CD4-positive, alpha-beta T cell (primary cell): ENCODE measurements at places on chromosomes 6 and 20.

GRCh38 chr6:149354009-149354408 lies 36.5 kb downstream of the TAB2 start:
- DNase-seq, result no peak

DNA sequence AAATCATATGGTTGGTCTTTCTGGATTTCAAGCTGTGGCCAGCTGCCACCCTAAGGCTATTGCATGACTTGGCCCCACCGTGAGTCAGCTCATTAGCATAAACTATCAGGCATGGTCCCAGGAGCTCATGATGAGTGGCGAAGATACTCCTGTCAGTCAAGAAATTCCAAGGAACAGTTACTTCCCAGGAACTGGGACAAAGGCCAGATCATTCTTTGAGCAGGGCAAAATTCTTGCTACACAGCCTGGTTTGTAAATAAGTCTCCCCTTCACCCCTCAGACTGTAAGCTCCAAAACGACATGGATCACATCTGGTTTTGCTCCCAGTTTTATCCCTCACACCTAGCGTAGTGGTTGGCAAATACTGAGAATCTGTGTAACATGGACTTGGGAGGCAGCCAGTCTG lies 33.0 kb upstream of the KIAA1586 start:
- no peak for DNase-seq

GRCh38 chr6:110738899-110739365 lies 76.3 kb downstream of the CDK19 start:
- DNase-seq, result no peak

DNA sequence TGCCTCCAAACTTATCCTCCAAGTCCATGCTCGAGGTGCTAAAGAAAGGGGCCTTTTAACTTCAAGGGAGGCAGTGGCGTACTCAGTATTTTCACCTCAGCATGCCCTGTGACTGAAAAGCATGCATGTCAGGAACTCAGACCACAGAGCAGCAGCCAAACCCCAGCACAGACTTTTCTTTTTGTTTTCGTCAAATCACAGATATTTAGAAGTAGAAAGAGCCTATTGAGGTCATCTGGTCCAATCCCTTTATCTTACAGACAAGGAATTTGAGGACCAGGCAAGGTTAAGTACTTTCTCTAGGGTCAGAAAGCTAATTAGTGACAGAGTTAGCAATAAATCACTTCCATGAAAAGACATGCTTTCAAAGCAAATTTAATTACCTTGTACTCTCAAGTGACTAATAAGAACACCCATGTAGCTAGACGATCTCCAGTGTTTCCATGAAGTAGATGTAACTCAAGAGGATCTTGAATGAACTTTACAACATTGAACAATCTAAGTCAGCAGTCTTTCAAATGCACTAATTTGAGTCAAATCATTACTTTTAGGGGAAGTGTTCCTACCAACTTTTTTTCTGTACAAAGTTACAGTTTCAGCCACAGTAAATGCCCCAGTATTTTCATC lies 35.9 kb downstream of the MOXD1 start:
- no peak for DNase-seq

- no peak for DNase-seq
Measured at GRCh38 chr6:3770023-3770720, 18.7 kb upstream of the PXDC1 start.

DNA sequence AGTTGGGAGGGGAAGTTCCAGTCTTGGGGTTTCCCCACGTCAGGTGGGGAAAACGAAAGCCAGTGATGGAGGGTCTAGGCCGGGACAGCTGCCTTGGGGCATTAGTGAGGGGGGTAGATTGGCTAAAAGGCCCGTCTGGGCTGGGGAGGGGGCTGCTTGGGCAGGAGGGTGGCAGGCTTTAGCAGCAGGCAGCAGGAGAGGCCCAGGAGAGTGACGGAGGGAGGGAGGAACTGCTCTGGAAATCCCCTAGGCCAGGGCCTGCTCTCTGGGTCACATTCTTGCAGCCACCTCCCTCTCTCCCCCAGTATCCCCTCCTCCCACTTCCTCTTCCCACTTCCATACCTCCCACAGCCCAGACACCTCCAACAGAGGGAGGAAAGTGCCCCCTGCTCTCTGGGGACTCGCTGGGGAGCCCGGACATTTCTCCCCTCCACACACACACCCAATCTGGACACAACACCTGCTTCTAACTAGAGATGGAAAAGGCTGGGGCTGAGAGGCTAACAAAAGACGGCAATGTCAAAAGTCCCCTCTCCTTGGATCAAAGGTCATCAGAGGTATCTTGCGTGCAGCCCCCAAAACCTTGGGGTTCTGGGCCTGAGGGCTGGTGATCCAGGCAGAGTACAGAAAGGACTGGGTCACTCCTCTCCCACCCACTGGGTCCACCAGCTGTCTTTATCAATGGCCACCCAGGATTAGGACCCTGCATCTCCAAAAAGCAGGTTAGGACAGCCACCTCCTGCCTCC lies 1.8 kb downstream of the NFKBIE start:
- no peak for DNase-seq

DNA sequence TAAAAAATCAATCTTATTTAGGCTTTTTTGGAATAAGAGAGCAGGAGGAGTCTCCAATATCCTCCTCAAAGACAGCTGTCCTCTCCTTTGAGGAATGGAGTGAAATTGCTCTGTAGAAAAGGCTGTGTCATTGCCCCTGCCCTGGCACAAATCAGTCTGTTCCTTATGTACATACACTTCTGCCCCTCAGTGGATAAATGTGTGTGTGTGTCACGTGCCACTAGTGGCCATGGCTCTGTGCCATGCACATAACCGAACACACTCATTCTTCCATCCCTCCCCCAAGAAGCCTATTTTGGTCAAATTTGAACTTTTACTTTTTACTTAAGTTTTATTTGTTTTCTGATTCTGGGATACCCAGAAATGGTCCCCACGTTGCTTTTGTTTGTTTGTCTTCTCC lies 49.2 kb downstream of the ANKS1A start:
- DNase-seq, result no peak

- no peak for DNase-seq
Measured at GRCh38 chr6:157459327-157459726, 78.3 kb downstream of the ZDHHC14 start.

GRCh38 chr6:165404697-165405096 lies 95.3 kb upstream of the C6orf118 start:
- DNase-seq, result no peak

GRCh38 chr6:119484598-119484997 lies 135.0 kb upstream of the MAN1A1 start:
- DNase-seq, result no peak

DNA sequence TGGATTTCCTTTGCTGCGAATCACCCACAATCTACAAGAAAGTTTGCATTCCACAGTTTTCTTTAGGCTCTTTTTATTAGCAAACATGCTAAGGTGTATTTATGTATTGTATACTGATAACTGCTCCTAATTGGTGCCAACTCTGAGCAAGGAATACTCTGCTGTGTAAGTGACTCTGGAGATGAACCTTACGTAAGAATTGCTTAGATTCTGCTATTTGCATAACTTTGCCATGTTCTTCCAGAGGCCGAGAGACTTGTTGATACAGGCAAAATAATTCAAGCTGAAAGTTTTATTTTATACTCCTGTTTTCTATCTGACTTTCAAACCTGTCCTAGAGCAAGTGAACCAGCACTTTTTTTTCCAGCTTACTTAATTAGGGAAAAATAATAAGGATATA lies 461.3 kb downstream of the GJA1 start:
- no peak for DNase-seq

- no peak for DNase-seq
Measured at GRCh38 chr6:76518443-76518842, 446.0 kb upstream of the IMPG1 start.

DNA sequence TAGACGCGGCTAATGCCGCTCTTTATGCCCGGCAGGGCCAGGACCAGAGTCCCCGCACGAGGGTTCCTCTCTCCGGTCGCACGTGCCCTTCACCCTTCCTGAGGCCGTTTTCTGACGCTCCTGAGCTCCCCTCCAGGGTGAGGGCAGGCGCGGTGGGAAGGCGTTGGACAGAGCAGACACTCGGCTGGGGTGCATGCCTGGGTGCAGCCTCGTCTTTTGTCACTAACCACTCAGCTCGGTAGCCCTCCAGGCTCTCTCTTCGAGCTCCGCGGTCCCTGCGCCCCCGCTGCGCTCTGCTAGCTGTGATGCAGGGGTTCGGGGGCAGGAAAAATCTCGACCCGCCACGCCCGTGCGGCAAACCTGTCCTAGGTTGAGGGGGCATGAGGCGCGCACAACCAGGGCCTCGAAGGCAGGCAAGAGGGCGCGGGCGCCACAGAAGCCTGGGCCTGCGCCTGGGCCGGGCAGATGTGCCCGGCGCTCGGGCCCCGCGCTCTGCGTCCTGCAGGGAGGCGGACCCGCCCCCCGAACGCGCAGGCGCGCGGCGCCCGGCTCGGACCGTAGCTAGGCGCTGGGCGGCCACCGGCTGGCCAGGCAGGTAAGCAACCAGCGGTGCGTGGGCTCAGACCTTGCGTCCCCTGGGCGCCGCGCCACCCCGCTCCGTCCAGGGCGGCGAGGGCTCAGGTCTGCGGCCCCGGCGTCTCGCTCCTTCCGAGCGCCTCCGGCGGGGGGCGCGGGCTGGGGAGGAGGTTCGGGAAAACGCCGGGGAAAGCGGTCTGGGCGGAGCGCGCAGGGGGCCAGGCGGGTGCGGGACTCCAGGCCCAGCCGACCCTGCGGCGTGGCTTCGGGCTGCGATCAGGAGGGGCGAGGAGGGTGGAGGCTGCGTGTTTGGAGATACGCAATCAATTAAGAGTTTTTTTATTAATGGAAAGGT lies at the start of gene L3MBTL1:
Gene L3MBTL1, plus strand, starts transcription at position 548 of the 931 bp plus-strand sequence. CDS start 5,807 bp downstream, outside the sequence.
- no peak for DNase-seq

- no peak for DNase-seq
Measured at GRCh38 chr6:57313711-57314471, 3.5 kb upstream of the PRIM2 start.

DNA sequence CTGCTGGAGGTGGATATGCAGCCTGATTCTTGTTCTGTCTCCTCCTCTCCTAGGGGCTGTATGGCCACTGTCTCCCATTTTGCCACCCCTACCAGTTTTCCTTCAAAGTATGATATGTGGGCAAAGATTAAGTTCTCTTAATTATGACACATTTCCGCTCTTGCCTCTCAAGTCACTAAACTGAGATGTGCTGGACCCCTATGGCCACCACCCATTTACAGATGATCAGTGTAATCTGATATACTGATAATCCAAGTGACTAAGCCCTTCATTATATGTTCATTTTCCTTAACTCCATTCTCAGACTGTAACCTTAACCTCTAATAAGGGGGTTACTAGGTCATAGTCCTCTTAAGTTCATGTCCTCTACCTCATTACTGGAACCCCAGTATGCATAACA lies 711 bp upstream of the C20orf141 start:
- no peak for DNase-seq

DNA sequence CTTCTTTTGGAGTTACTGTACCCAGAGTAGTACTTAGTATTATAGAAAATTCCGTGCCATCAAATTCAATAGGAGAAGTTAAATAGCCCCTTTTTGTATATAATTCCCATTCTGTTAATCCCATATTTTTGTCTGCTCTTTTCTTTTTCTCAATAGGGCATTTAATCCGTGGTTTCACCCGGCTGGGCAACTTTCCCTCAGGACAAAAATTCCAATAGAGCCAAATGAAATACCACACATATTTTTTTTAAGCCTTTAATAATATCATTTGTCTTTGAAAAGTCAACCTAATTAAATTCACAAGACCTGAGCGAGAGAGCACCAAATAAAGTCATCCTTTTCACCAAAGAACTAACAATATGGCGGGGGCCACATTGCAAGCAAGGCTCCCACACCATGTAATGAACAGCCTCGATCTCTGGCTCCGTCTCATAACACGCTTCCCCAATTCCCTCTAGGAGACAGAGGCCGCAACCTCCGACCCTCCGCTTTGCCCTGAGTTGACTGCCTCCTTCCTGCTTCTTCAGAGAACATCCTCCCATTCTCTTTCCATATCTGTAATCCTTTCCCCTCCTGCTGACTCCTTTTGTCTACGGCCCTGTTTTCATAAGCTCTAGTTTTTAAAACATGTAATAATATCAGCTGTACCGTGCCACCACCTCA lies 13.6 kb downstream of the NHSL1 start:
- DNase-seq, result no peak

DNA sequence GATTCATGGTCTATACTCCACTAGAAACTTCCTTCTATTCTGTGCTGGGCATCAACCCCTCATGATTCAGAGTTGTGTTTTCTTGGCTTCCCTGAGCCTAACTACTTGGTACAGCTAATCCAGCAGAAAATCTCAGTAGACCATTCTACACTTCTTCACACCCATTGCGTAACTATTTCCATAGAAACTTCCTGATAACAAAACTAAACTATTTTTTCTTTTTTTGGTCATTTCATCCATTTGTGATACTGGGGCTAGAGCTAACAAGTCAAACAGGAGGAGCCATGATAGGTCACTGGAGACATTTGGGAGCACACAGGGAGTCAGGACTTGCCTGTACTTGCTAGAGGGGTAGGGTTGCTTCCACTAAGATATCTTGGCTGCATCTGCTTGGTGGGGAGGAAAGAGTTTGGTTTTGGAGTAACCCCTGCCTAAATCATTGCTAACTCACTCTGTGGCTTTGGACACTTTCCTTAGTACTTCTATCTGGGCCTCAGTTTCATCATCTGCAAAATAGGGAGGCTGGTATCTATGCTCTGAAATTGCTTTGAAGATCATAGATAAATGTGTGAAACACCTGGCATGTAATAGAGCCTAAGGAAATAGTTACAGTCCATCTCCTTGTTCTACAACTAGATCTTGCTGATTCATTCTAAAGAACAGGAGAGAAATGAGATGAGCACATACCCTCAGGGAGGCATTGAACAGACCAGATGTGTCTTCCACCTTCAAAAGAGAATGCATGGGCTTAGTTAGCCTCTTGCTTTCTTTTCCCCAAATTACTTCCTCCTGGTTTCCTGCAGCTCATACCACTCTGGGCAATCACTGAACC lies 127.9 kb upstream of the ADGRF1 start:
- DNase-seq, result no peak

DNA sequence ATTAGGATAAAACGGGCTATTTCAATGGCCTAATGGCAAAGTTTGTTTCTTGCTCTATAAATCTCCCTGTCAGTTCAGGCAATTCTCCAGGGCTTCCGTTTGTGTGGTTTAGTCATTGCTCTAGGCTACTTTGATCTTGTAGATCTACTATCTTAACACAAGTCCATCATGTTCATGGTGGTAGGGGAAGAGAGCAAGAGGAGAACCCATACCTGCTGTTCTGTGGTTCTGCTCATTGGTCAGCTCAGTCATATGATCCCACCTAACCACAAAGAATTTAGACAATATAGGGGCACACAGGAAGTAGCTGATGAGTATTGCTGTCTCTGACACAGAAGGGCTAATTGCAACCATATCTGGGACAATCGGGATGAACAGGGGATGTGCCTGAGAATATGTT lies 4.9 kb upstream of the DEK start:
- no peak for DNase-seq

GRCh38 chr6:163152701-163153100 lies 261.8 kb upstream of the QKI start:
- no peak for DNase-seq
